ENCODE measurements at places on chromosomes 16 and 17. TPM values are rescaled to one million over a fixed set of nuclear protein-coding genes. Genes with fewer than 3 reads are reported as not detected.

The EVPLL gene
- total RNA-seq = not detected

The OR2C1 gene
- total RNA-seq = 0.11 TPM

The ASPA gene
- 0.26 TPM for total RNA-seq

The DHRS7B gene
- total RNA-seq = 14.8 TPM

The RUSF1 gene
- 52.5 TPM for total RNA-seq

The FBXO39 gene
- total RNA-seq = 0.76 TPM

The ITGB4 gene
- 0.54 TPM for total RNA-seq

The PLA2G10 gene
- not detected for total RNA-seq

The C1QTNF8 gene
- total RNA-seq = 0.65 TPM

The SPEM1 gene
- not detected for total RNA-seq

The DEXI gene
- total RNA-seq = 37.8 TPM

The WSCD1 gene
- total RNA-seq = 0.32 TPM

The ELOB gene
- total RNA-seq = 314 TPM

The TERB1 gene
- total RNA-seq = 0.22 TPM

Data from articular chondrocyte of knee joint (primary cell).